Right hindlimb (tissue), 1 donor: ENCODE measurements at places on chromosomes 7 and 10.

GRCh38 chr10:95245425-95246055 is 45.3 kb downstream of the PDLIM1 start:
- no peak for DNase-seq

DNA sequence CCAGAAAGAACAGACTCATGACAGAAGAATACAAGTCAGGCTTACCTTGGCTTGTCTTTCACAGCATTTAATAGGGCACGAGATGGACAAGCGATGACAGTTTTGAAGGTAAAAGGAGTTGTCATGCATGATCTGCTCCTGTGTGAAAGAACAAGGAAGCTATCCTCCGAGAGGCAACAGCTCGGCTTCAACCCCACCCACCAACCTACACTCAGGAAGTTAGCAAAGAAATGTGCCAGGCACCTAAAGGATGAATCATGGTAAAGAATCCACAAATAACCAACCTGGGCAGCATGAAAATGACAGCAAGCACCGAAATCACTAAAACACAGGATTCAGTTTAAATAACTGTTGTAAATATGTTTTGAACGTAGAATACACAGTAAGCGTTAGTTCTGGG is 700.2 kb downstream of the TYW1 start:
- no peak for DNase-seq

- DNase-seq, result no peak
These were observed 6.8 kb downstream of the VIPR2 start for GRCh38 chr7:159137906-159138305.

DNA sequence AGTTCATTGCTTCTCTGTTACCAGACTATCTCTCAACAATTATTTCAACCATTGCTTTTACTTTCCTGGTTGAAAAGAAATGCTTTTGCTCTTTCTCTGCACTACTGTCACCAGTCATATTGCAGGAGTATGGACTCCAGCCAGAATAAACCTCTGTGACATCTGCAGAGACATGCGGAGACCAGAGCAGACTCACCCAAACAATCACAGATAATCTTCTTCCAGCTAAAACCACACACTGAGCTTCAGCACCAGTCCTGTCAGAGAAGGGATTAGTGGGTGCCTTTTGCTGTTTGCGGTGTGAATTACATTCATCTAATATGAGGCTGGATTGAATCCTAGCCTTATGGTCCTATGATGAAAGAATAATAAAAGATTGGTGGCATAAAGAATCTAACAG is 258.6 kb downstream of the CNTNAP2 start:
- DNase-seq, result no peak
